ENCODE measurements at places on chromosomes 2 and 18.

GRCh38 chr18:24726727-24727492 lies 266.5 kb downstream of the HRH4 start:
- peak; percentile 13 for DNase-seq

GRCh38 chr2:182038576-182038975 lies 52.9 kb downstream of the PPP1R1C start:
- no peak for DNase-seq

DNA sequence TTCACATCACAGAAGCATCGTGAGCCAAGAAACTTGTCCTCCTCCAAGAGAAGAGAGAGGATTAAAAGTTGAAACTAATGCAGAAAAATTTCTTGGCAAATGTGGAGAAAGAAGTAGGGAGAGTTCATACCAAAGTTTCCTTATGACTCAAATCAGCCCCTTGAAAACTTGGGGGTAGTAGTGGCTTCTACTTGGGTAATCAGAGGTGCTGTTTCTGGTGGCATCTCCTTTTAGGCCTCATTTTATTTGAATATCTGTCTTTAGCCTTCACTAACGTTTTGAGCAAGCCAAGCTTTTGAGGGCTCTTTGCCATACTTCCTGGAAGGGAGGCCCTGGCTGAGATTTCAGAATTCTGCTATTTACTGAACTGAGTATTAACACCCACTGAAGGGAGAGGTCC lies 515.3 kb upstream of the MEX3C start:
- DNase-seq: no peak

DNA sequence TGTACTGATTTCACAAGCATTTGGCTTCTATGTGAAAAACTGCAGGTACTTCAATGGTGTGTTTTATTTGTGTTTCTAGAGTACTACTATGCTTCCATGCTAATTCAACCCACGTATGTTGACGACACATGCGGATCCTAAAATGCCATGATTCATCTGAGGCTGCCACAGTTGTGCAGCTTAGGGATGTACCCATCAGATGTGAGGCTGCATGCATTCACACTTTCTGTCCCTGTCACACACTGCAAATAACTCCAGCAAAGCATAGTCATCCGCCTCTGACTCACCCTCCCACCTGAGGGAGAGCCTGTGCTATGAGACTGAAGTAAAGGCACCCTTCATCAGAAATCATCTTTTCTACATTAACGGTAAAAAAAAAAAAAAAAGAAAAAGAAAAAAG lies 22.1 kb upstream of the SERTAD2 start:
- no peak for DNase-seq

DNA sequence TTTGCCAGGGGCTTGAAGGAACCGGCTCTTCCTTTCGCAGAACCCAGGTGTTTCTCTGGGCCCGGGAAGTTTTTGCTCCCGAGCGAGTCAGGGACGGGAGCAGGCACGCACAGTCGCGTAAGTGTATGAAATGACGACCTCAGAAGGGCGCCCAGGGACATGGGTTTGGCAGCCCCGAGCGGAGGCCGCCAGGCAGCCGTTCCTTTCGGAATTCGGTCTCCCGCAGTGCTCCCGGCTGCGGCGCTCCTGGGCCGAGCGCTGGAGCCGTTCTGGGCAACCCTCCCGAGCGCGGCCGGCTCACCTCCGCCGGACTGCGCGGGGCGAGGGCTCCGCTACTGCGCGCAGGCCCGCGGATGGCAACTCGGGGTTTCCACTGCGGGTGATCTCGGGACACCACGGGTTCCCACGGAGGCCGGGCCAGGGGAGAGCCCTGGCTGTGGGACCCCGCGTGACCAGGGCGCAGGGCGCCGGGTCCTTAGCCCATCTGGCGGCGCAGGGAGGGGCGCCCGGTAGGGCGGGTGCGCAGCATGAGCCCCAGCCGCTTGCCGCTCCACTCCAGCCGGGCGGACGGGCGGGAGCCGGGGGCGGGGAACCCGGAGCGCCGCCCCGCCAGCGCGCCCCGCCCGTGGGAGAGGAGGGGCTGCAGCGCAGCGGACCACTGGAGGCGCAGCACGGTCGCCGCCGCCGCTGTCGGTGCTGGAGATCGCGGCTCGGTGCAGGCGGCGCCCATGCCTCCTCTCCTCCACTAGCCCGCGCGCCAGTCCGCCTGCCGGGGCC lies at the start of gene OSBPL6:
Gene OSBPL6, plus strand, starts transcription at position 690 of the 777 bp plus-strand sequence. CDS start 111,673 bp downstream, outside the sequence.
- DNase-seq: peak; percentile 26

All from stimulated activated CD8-positive, alpha-beta memory T cell treated with anti-CD3 and anti-CD28 coated beads, Interleukin-15, amount 100 ng/mL, for 24 hours (primary cell).